ENCODE measurements at places on chromosomes 13 and 19. TPM values are rescaled to one million over a fixed set of nuclear protein-coding genes. Genes with fewer than 3 reads are reported as not detected.

The MISP3 gene
- 0.13 TPM for total RNA-seq

The RNF225 gene
- total RNA-seq = not detected

The ZNF563 gene
- 2.5 TPM for total RNA-seq

The ACER1 gene
- not detected for total RNA-seq

- peak; percentile 67 for DNase-seq
Observed at GRCh38 chr19:49097453-49098288, 12.4 kb downstream of the SNRNP70 start.

DNA sequence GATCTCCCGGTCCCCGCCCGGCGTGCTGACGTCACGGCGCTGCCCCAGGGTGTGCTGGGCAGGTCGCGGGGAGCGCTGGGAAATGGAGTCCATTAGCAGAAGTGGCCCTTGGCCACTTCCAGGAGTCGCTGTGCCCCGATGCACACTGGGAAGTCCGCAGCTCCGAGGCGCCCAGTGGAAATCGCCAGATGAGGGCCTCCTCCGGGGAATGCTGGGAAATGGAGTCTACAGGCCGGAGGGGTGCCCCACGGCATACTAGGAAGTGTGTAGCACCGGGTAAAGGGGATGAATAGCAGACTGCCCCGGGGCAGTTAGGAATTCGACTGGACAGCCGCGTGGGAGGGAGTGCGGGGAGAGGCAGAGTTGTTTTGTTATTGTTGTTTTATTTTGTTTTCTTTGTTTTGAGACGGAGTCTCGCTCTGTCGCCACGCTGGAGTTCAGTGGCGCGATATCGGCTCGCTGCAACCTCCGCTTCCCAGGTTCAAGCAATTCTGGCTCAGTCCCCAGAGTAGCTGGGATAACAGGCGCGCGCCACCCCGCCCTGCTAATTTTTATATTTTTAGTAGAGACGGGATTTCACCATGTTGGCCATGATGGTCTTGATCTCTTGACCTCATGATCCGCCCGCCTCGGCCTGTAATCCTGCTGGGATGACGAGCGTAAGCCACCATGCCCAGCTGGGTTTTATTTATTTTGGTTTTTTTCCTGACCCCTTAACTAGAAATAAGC is 390 bp upstream of the PPP1R12C start:
- DNase-seq = peak; percentile 99

- DNase-seq = no peak
Observed at GRCh38 chr13:41696163-41697003, 239.0 kb downstream of the RGCC start.

DNA sequence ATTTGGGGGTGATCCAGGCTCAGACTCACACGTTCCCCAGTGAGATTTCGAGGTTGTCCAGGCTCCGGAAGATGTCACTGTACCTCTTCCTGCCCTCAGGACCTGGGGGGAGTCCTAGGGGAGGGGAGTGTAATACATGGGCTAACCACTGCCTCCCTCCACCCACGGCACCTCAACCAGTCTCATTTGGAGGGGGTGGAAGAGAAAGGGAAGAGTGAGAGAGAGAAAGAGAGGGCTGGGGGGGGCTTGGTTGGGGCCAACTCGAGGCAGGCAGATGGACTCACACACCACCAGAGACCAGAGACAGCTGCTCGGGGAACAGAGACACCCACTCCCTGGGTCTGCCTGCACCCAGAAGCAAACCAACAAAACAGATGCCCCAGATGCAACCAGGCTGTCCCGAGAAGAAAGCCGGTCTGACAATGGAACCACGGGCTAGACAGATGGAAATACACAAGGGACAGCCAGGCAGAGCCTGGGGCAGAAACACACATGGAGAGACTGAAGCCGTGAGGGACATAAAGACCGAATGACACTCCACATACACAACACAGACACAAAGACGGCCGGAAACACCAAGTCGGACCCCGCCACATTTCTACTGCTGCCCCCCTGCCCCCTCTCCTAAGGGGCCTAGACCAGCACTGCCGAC is 825 bp downstream of the GMIP start:
- DNase-seq = peak; percentile 14

- DNase-seq = no peak
Observed at GRCh38 chr19:20664901-20665781, 3.8 kb upstream of the ZNF626 start.

DNA sequence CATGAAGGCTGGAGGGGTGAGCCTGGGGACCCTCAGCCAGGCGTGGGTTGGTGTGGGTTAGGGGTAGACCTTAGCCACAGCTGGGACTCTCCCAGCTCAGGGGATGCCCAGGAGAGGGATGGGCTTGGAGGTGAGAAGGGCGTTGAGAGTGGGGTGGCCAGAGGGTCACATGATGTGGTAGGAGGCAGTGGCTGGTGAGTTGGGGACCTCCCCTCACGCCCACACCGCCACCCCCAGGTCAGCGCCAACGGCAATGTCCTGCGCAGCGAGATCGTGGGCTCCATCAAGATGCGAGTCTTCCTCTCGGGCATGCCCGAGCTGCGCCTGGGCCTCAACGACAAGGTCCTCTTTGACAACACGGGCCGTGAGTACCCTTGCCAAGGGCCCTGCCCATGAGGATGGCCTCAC is 28.5 kb downstream of the AP1M1 start:
- no peak for DNase-seq

GRCh38 chr13:111202745-111203144 is 87.6 kb downstream of the ARHGEF7 start:
- peak; percentile 98 for DNase-seq

GRCh38 chr13:33976965-33977364 is 159.0 kb downstream of the RFC3 start:
- no peak for DNase-seq

DNA sequence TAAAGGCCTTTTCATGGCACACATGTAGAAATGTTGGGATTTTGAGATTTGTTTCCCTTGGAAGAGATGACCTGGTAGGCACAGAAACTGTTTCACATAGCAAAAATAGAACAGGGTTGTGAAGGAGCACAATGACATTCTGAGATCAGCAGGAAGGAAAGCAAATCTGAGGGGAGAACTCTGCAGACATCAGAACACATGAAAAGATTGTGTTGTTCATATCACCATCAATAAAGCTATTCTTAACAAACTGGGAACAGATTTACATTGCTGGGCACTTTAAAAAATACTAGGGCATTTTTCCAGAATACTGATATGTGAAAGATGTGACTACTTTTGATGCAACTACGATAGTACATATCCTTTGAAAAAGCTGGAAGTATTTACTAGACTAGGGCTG is 481.7 kb downstream of the MYO16 start:
- no peak for DNase-seq

DNA sequence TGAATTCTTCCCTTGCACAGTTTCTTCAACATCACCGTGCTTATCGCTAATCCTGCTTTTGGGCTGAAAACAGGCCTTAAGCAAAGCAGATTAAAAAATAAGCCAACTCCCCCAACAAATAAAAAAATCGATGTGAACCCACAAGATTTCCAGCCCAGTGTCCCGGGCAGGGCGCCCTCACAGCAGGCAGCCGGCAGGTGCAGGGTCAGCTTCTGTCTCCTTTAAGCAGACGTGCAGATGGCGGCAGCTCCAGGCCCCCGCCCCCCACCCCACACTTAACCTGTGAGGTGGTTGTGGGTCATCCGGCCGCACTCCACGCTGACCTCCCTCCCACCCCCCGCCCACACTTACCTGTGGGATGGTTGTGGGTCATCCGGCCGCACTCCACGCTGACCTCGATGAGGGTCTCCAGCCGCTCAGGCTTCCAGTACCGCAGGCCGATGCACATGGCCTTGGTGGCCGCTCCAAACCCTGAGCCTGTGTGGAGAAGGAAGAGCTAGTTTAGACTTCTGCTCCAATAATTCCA is 19.8 kb downstream of the ADPRHL1 start:
- no peak for DNase-seq

- no peak for DNase-seq
Observed at GRCh38 chr19:34818270-34818669, 45.3 kb upstream of the ZNF599 start.

DNA sequence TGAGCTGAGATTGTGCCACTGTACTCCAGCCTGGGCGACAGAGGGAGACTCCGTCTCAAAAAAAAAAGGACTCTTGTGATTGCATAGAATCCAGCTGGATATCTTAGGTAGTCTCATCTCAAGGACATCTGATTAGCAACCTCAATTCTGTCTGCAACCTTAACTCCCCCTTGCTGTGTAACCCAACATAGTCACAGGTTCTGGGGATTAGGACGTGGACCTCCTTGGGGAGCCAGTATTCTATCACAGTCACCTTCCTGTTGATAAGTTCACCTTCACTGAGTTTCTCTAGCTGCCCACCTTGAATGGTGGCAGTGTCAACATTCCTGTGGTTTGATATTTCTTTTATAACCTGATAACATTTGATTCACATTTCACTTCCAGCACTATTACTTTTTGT is 27.2 kb downstream of the GPR18 start:
- DNase-seq = no peak

DNA sequence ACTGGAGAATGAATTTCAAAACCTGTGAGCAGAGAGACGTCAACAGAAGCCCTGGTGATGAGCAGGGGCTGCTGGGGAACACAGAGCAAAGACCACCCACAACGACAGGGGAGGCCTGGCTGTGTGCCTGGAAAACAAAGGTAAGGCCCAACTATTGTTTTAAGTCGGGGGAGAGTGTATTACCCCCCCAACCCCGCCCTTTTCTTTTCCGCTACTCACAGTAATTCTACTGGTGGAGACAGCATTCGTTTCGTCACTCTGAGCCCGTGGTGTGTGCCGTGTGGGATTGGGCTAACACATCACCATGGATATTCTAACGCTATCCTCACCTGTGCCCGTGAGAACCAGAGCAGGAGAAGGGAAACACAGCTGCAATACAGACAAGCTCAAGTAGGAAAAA is 18.6 kb upstream of the ADPRHL1 start:
- DNase-seq = peak; percentile 84

DNA sequence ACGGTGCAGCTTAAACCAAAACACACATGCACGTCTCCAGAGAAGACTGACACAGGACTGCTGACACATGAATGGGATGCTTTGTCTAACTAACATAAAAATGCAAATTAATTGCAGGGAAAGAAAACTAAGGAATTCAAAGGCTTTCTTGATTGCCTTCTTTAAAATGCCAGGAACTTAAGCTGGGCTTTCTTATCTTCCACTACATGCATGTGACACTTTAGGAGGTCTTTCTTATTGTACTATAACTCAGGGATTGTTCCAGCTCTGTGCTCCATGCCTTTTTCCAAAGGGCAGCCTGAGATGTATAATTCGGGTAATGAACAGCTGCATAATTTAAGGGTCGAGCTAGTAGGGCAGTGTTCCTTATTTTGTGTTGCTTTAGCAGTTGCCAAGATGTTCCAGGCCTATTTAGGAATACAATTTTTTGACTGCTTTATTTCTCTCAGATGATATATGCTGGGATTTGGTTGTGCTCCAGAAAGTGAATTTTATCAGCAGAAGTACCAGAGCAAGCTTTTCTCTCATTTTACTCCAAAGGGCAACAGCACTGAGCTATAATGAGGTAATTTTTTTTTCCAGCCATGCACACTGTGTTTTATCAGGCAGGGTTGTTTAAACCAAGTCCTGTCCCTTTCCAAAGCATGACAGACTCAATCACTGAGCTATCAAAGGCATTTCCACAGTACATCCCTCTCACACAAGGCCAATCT is 885.2 kb downstream of the PCDH9 start:
- DNase-seq = no peak

- no peak for DNase-seq
Observed at GRCh38 chr13:65342541-65343337, 1887.4 kb downstream of the PCDH9 start.

DNA sequence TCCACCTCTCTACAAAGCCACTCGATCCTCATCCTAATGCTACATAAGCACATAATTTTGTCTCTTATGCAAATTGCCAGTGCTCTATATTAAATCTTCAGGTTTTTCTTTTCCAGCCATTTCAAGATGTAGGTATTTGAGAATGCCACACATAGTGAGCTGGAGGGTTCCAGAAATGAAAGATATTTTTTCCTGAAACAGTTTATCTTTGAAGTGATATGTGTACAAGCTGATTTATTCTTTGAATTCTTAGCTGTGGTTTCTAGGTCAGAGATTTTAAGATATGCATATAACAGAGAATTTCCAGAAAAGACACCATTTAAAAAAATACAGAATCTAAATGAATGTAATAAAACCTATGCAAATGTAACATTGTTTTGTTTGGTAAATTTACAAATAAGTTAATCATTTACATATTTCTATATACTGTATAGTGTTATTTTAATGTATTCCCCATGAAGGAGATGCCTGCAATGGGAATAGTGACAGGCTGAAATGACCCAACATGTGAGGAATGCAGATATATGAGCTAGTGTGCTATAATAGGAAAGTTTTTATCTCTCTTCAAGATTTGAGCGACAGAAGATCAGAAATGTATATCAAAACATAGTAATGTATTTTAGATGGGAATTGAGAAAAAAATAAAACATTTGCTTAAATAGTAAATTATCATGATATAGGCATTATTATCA is 570.2 kb downstream of the SLITRK1 start:
- no peak for DNase-seq

DNA sequence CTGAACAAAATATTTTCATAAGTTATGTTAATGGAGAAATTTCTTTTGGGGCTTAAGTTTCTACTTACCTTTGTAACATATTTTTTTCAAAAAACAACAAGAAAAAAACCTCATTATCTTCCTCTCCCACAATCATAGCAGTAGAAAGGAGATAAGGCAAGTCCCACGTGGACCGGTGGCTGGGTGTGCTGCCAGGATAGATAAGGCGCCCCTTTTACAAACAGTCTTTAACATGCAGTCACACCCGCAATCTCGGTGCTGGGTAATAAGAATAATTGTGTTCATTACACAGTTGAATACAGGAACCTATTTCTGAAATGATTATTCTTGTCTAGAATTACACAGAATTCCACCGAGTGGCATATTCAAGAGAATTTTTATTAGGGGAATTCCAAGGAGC is 1202.3 kb downstream of the UQCRFS1 start:
- no peak for DNase-seq

DNA sequence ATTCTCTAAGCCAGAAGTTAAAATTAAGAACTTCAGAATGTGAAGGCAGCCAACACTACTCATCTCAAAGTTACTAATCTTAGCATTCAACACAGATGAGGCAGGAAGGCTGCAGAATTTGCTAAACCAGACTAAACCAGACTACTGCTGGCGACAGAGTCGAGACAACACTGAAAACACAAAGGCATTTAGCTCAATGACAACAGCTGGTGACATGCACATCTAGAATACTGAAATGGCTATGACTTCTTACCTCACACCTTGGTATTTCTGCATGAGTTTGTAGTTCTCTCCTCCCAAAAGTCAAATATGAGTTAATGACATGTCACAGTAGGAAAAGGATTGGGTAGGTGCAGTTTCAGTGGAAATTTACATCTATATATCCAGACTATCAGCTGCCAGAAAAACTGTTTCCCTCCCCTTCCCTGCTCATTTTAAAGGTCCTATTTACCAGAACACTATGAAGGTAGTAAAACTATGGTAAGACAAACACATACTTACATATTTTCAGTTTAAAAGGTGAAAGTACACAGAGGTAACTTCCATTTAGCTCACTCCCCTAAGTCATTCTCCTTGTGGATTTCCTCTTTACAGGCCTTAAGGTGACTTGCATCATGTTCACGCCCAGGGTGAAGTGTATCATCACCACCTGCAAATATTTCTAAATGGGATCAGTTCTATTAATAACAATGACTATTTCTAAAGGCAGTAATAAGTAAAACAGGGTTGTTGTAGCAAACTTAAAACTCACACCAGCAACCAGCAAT is 21.4 kb downstream of the FOXO1 start:
- no peak for DNase-seq

- DNase-seq = no peak
Observed at GRCh38 chr19:3692141-3693024, 7.9 kb downstream of the PIP5K1C start.

GRCh38 chr13:113009743-113010509 is 40.9 kb downstream of the MCF2L start:
- peak; percentile 82 for DNase-seq

- no peak for DNase-seq
Observed at GRCh38 chr13:42348576-42348975, 76.6 kb downstream of the AKAP11 start.
